T-helper 1 cell (primary cell): ENCODE measurements at places on chromosomes 7 and 10.

- peak; percentile 11 for DNase-seq
Measured at GRCh38 chr10:11782793-11783557, 40.2 kb upstream of the PROSER2 start.

GRCh38 chr10:95513941-95514392, 47.2 kb downstream of the SORBS1 start:
- no peak for DNase-seq

DNA sequence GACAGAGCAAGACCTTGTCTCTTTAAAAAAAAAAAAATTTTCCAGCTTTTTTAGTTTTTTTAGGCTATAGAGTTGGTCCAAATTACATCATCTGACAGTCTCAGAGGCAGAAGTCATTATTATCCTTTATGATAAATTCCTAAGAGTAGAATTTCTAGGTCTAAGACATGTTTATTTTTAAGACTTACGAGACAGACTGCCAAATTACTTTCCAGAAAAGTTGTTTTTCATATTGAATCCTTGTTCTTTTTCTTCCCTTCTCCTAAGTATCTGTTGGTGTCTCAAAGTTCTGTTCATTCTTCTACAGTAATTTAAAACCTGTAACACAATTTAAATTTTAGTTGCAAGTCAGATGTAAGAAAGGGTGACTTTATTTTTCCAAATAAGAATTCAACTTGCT, 421.4 kb downstream of the GALNT17 start:
- no peak for DNase-seq

- no peak for DNase-seq
Measured at GRCh38 chr10:109966961-109967738, 40.6 kb upstream of the ADD3 start.

GRCh38 chr10:74076961-74077360, 73.7 kb downstream of the AP3M1 start:
- DNase-seq, result no peak

- no peak for DNase-seq
Measured at GRCh38 chr10:89478085-89478738, 57.2 kb downstream of the SLC16A12 start.

- DNase-seq, result no peak
Measured at GRCh38 chr7:22717760-22718159, 9.2 kb upstream of the IL6 start.

DNA sequence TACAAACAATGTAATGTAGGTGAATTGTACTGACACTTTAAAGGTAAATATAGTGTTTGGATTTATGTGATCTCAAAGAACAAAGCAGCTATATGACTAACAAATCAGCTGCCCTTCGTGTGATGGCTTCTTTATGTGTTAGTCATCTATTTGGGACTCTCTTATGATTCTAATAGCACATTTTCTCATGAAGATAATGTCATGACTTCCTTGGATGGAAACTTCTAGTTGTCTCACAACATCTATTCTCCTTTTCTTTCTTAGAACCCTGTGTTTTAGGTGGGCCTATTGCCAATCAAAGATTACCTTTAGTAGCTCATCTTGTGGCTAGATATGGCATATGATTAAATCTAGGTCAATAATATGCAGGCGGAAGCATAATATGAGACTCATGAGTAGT, 45.0 kb downstream of the TMEM106B start:
- no peak for DNase-seq

- no peak for DNase-seq
Measured at GRCh38 chr10:114852197-114852596, 30.6 kb downstream of the FHIP2A start.

GRCh38 chr7:55483046-55483445, 89.3 kb downstream of the VOPP1 start:
- DNase-seq, result no peak

DNA sequence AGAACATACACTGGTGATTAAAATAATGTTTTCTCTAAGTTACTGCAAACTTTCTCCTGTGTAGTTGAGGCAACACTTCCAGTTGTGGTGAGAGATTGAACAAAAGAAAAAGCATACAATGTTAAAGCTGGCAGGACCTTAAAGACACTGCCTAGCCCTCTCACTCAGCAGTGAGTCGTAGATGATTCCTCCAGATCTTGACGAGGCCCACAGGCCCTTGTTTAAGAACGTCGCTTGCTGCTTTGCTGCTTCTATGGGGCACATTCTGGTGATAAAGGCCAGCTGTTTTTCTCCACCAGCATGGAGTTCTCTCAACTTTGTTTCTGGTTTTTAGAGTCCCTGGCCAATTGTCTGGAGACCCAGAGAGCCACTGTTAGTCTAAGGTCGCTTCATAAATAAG, 2.8 kb upstream of the DENND11 start:
- DNase-seq, result no peak

DNA sequence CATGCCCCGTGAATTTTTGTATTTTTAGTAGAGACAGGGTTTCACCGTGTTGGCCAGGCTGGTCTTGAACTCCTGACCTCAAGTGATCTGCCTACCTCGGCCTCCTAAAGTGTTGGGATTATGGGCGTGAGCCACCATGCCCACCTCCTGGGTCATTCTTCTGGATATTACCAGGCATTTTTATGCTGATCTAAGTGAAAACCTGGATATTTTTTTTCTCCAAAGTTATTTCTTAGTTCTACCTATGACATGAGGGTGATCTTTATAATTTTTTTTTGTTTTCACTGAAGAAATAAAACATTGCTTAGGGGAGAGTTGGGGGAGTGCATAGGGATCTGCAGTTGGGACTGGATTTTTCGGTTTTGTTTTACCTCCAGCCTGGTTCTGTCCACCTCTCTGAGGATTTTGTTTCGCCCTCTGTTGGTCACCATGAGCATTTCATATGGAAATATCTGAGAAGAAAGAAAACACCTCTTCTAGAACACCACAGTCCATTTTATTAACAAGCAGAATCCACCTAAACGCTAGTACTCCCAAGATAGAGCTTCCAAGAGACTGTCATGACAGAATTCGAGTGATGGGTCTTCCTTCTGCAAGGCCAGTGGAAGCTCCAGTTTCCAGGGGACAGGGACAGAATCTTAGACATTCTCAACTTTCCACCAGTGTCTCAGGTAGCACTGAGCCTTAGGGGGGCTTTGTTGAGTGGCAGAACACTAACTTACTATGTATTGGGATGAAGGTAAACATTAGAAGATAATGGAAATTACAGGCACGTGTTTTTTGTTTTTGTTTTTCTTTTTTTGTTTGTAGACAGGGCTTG, 33.4 kb upstream of the AFAP1L2 start:
- DNase-seq, result no peak
